ENCODE measurements at places on chromosomes 16 and 17.
A peak's percentile ranks its signal among the peaks of the same experiment; 100 is the strongest.

DNA sequence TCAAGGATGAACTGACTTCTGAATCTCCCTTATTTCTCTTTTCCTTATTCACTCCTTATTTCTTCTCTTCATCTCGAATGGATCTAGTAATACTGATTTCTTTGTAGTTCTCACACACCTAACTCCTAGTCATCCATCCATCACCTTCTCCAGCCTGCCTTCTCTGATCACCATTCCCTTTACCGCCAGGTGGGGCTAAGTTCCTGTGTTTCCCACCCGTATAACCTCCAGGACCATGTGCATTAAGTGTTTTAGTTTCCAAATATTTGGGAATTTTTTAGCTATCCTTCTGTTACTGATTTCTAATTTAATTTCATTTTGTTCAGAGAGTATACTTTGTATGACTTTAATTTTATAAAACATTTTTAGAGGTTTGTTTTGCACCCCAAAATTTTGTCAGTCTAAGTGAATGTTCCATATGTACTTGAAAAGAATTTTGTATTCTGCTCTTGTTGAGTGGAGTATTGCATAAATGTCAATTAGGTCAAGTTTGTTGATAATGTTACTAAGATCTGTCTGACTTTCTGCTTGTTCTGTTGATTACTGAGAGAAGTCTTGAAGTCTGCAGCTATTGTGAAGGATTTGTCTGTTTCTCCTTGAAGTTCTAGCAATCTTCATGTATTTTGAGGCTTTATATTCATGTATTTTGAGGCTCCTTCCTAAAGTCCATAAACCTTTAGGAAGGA lies 8.8 kb downstream of the BPTF start:
- no peak for DNase-seq

DNA sequence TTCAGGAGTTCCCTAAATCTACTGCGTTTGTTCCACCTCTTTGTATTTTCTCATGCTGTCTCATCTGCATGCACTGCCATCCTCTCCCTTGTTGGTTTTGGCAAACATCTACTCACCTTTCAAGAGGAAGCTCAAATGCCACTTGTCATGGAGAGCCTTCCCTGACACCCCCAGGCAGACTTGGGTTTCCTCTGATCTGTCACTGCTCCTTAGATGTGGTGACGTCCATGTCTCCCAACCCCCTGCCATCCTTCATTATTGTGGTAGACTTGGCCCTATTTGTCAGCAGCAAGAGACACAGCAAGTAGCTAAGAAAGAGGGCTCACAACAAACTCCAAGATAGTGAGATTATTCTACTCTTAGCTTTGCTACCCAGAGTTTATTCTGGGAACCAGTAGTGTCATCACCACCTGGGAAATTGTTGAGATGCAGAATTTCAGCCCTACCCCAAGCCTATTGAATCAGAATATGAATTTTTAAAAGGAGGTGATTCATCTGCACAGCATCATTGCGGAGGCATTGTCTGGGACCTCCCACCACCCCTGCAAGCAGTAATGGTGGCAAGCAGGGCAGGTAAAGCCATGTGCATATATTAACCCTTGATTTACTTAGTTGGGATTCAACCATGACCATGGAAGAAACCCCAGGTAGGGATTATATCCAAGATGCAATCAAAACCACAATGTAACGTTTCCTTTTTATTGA lies 248.9 kb downstream of the SHISA9 start:
- DNase-seq: no peak

DNA sequence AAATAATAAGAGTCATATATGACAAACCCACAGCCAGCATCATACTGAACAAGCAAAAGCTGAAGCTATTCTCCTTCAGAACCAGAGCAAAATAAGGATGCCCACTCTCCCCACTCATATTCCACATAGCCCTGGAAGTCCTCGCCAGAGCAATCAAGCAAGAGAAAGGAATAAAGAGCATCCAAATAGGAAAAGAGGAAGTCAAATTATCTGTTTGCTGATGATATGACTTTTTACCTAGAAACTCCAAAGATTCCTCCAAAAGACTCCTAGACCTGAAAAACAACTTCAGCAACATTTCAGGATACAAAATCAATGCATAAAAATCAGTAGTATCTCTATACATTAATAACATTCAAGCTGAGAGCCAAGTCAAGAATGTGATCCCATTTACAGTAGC lies 217.5 kb downstream of the ABCC12 start:
- DNase-seq: no peak

DNA sequence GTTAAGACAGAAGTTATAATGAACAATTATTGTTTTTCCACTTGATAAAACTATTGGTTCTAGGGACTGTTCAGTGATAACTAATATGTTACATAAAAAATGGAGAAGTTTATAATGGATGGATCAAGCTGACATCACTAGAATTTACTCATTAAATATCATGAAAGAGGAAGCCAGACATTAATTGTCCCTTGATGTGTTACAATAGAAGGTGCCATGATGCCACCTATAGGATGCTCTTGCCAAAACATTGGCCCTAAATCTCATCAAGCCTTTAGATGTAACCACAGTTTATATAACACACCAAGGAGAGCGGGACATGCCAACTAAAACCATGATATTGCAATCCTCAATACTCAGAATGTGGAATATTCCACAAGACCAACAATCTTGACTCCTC lies 147.9 kb upstream of the MON1B start:
- DNase-seq: no peak

DNA sequence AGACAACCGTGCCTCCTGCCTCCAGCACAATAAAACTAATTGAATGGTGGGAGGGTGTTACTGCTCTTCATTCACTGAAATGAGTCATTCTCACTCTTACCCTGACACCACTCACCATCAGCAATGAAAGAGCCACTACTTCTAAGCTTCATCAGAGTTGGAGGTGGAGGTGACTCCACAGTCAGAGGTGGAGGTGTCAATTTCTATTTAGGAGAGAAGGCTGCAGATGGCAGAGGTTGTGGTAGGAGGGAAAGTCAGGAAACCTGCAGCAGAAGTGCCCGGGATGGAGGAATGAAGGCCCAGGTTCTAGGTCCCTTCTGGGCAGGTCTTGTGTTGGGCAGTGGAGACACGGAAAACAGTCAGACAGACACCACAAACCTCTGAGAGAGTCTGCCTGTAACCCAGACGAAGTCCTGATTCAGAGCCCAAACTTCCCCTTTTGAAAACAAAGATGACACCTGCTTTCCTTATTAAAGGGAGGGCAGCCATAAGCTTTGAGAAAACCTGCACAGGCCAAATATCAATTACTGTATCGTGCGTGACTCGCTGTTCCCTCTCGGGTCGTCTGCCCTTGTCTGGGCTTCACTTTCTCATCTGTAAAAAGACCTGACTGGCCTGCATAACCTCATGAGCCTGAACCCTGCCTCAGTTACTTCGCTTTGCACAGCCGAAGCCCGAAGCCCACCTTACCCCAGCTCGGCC lies 668 bp downstream of the ATPAF2 start:
- DNase-seq: no peak

- DNase-seq: no peak
Measured at GRCh38 chr16:8571061-8571596, 19.2 kb downstream of the TMEM114 start.

GRCh38 chr17:51351890-51352289 lies 91.5 kb downstream of the UTP18 start:
- DNase-seq: peak; percentile 38

DNA sequence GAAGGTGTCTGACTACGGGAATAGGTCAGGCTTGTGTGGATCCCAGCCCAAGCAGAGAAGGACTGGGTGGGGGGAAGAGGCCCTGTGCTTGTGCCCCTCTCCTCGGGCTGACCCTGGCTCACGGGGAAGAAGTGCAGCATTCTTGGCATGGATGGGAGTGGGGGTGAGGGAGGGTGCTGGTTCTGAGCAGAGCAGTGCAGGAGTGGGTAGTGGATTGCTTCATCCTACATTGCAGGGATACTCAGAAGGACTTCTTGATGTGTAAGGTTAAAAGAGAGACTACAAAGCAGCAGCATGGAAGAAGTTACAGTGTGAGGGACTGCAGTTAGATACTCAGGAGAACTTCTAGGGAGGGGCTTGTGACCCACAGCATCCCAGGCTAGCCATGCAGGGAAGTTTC lies 2.1 kb downstream of the ARHGAP23 start:
- no peak for DNase-seq

- DNase-seq: no peak
Measured at GRCh38 chr17:57576744-57577143, 168.4 kb downstream of the CCDC182 start.

DNA sequence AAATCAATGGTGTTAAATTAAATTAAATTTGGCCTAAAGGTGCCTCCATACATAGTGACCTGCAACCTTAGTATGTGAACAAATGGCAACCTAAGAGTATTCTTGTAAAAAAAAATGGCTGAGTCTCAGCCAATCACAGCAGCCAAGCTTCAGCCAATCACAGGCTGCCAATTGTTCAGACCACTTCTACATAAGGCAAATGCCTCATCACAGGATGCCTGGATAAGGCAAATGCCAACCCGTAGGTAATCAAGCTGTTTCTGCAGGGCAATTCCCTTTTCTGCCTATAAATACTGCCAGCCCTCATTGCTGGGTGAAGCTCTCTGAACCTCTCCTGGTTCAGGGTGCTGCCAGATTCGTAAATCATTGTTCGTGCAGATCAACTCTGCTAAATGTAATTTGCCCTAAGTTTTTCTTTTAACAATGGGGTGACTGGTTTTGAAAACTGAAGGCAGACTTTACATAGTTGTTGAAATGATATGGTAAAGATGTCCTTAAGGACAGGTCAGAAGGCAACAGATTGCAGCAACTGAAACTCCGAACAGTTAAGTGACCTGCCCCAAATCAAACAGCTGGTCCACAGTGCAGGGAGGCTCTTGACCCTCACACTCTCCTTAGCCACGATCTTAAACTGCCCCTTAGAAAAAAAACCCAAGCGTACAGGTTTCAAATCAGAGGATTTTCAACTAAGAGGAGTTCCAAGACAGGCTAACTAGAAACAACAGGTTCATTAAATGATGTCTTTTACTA lies 50.3 kb downstream of the N4BP1 start:
- DNase-seq: no peak

DNA sequence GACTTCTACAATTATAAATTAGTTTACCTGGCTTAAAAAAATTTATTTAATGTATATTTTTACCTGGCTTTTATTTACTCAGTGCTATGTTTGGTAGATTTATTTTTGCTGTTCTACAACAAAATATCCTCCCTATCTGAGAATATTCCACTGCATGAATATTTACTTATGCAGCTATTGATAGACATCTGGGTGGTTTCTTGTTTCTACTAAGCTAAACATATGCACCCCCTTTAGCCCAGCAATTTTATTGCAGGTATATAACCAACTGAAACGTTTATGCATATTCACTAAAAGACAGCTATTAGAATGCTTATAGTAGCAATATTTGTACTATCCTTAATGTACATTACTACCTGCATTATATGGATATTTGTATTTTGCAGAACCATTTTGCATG lies 187.7 kb upstream of the CPHXL start:
- DNase-seq: no peak

DNA sequence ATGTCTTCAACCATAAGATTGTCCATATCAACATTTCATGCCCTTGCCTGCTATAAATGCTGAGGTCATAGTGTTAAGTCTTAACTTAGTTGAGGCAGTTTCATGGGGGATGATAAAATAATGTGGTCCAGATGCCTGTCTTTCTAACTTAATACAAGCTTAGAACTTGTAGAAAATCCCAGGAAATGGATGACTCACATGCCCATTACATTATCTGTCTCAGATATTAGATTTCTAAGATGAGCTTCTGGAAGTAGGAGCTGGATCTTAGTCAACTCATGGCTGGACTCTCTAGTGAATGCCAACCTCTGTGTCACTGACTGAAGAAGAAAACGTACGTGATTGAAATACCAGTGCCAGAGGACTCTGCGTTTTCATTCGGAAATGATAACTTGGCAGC lies 797.5 kb upstream of the EEF2KMT start:
- DNase-seq: no peak

GRCh38 chr16:89287777-89288576 lies 70.5 kb downstream of the ZNF778 start:
- peak; percentile 21 for DNase-seq

DNA sequence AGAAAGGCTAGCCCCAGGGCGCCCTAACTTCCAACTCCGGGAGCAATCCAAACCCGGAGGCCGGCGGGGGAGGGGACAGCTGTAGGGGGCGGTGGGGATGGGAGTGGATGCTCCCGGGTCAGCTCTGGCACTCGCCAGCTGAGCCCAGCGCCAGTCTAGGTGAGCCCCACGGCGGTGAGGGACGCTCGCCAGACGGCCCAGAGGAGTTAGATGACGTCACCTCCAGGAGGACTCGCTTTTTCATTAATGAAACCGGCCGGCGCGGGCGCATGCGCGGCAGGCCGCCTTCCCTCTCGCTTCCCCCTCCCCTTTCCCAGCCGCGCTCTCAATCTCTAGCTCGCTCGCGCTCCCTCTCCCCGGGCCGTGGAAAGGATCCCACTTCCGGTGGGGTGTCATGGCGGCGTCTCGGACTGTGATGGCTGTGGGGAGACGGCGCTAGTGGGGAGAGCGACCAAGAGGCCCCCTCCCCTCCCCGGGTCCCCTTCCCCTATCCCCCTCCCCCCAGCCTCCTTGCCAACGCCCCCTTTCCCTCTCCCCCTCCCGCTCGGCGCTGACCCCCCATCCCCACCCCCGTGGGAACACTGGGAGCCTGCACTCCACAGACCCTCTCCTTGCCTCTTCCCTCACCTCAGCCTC lies at the start of gene NF1:
TSS of gene NF1 (plus strand) at position 378 of the 636 bp plus-strand sequence. CDS start 333 bp downstream, outside the sequence.
- DNase-seq: peak; percentile 97

- peak; percentile 49 for DNase-seq
Measured at GRCh38 chr17:44502598-44503146, 534 bp downstream of the GPATCH8 start.

GRCh38 chr16:21663889-21664647 lies at the start of gene OTOA:
Gene OTOA, plus strand, starts transcription at chr16:21663968. Its CDS starts 14,547 bp downstream, at chr16:21678515.
- peak; percentile 46 for DNase-seq

DNA sequence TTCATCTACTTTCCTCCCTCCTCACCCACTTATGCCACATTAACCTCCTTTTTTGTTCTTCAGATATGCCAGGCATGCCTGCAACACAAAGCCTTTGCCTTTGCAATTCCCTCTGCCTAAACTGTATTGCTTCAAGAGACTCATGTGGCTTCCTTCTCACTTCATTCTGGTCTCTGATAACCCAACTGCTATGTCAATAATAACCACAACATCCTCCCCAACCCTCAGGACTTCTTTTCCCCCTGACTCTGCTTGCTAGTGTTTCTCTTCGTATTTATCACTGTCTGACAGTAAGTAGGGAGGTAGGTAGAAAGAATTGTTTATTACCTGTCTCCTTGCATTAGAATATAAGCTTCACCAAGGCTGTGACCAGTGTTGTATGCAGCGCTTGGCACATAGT lies 22.4 kb downstream of the RBL2 start:
- DNase-seq: no peak

- DNase-seq: no peak
Measured at GRCh38 chr17:62162898-62163297, 97.8 kb upstream of the MED13 start.

GRCh38 chr17:50183421-50183994 lies 17.7 kb downstream of the SGCA start:
- DNase-seq: no peak

- peak; percentile 59 for DNase-seq
Measured at GRCh38 chr16:73572135-73572828, 524.4 kb upstream of the ZFHX3 start.

- DNase-seq: peak; percentile 8
Measured at GRCh38 chr16:11152677-11153331, 103.2 kb downstream of the SOCS1 start.

- no peak for DNase-seq
Measured at GRCh38 chr16:49931916-49932315, 76.0 kb upstream of the ZNF423 start.
